ENCODE measurements at places on chromosomes 12 and 14.
A peak's percentile ranks its signal among the peaks of the same experiment; 100 is the strongest.

GRCh38 chr12:104457746-104458693 is 1.3 kb downstream of the CHST11 start:
- no peak for DNase-seq

- DNase-seq = no peak
Observed at GRCh38 chr14:22407033-22407432, 182.0 kb downstream of the DAD1 start.

DNA sequence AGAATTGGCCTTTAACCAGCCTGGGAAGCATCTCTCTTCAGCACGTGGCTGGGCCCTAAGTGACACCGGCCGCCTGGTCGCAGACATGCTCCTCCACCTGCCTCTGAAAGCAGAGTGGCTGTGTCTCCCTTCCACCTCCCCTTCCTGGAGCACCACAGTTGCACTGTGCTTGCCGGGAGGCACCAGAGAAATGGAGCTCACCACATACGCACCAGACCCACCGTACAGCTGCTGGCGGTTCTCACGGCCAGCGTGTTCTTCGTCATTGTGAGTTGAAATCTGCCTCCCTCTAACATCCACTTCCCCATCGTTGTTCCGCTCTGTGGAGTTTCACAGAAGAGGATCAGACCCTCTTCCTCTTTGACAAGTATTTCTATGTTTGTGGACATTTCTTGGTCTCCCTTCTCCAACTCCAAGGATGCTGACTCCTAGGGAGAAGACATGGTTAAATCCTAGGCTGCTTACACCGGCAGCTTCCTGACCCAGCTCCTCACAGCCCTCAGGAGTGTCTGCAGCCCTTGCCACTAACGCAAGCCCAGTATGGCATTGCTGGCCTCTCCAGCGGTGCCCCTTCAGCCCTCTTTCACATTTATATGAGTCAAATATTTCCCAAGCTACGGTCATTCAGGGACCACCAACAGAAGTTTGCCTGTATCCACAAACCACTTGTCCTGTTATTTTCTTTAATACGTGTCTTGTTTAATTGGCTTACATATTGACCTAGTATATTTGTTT is 11.5 kb upstream of the KRT5 start:
- DNase-seq = no peak

DNA sequence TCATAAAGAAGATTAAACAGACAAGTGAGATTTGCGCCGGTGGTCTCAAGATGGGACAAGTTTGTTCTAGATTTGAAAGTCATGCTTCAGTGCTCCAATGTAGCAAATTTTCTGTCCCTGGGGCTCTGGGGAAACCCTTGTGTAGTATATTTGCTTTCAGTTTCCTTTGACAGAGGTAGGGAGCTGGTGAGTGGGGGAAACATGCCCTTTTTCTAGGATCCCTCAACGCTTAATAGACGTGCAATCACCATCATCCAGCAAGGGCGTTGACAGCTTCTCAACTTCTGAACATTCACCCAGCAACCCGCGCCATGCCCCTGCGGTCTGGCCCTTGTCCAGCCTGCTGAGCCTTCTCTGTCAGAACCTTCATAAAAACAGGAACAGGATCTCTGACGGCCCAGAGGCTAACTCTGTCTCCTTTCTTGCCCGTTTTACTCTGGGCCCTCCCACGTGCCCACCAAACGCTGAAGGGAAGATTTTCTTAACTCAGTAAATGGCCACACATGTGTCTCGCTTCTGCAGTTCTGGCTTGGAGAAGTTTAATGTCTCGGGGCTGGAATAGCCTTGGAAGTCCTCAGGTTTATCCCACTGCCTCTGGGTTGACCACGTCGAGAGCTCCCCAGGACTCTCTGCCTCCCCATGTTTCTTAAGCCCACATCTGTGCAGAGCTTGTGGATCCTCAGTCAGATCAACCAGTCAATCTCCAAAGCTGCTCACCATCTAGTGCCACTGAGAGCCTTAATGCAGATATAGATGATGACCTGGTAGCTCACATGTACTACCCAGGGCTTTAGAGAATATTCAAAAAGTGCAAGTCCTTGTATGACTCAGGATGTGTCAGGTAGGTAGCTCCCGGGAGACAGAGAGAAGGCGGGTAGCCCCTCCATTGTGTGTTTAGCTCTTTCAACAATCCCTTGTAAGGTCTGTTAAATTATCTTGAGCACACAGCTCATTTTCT is 58.1 kb upstream of the CCND2 start:
- peak; percentile 16 for DNase-seq

GRCh38 chr14:74794947-74795346 is 31.8 kb downstream of the YLPM1 start:
- DNase-seq = no peak

- DNase-seq = no peak
Observed at GRCh38 chr12:68178774-68179439, 19.4 kb upstream of the IFNG start.

DNA sequence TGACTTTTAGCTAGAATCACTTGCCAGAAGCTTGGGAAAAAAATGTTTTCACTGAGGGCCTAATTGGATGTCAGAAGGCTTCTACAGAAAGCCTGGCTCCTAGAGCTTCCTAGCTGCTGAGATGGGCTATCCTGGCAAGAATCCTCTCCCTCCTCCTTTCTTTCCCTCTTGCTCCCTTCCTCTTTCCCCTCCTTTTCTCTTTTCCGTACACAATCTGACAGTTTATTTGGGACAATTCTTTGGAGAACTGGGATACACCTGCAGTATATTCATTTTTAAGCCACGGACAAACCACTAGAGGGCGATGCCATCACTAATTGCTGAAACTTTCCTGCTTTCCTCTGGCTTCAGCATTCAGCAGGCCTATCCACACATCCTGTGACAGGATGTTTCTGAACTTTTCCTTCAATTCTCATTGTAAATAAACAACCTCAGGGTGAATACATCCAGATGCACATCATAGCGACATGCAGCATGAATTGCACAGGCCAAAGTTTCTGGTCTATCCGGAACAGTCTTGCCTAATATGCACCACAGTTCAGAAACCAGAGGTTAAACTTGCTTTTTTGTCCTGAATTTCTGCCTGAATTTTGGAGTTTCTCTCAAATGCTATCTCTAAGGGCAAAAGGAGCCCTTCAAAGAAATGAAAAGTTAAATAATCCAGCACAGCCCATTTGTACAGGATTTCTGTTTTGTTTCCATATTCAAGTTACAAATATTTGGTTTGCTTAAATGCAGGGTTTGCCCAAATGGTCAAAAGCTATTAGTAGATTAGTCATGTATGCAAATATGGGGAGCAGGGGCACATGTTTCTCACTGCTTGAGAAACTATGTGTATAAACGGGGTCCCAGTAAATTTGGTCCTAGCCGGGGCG is 142.8 kb downstream of the PAWR start:
- no peak for DNase-seq

DNA sequence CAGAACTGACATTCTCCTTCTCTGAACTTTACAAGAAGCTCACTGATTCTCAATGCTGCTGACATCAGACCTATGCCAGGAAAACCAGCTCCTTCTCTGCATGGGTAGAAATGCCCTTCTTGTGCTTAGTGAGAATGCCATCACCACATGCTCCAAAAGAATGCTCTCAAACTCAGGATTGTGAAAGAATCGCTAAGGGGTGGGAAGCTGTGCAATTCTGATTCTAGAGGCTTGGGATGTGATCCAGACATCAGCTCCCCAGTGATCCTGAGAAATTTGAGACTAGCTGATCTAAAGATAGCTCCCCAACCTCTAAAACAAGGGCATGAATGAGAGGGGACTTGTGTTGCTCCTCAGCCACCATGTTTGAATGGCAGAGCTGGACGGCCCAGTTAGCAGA is 113.2 kb downstream of the DPF3 start:
- no peak for DNase-seq

- no peak for DNase-seq
Observed at GRCh38 chr12:109840305-109841074, 7.3 kb upstream of the TRPV4 start.

DNA sequence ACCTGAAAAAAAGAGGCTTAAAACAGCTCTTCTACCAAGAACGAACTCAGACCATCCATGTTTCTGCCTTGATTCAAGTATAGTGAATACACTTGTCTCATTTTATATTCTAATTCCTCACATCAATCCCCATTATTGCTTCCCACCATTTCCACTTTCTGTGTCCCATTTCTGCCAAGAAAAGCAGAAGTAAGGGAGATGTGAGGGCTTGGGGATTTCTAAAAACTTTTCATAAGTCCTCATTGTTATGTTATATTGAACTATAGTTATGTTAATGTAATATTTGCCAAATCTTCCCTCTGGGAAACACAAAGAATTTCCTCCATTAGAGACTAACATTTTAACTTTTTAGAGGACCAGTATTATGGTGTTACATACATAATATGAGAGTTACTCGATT is 48.2 kb upstream of the PSMA6 start:
- DNase-seq = no peak

GRCh38 chr14:54773171-54774006 is 129.2 kb downstream of the GCH1 start:
- peak; percentile 90 for DNase-seq

GRCh38 chr14:69260861-69261564 is 1.1 kb downstream of the GALNT16 start:
- DNase-seq = peak; percentile 22

DNA sequence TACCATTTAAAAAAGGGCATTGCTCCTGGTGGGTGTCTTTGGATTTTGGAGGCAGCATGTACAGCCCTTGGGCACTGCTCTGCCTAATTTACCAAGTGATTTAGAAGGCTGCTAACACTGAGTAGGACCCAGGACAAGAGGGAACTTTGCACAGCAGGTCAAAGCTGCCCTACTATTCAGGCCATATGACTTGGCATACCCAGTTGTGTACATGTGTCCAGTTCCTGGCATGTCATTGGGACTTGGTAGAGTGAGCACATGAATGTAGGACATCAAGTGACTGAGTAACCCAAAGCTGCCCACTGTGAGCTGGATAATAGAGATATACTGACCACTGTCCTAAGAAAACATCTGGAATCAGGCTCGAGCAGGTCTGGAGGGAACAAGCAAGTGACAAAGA is 15.7 kb downstream of the CDKL1 start:
- no peak for DNase-seq

GRCh38 chr12:113772505-113773030 is 193.6 kb downstream of the RBM19 start:
- no peak for DNase-seq

GRCh38 chr14:105484069-105484996 is 2.4 kb upstream of the CRIP1 start:
- no peak for DNase-seq

- DNase-seq = no peak
Observed at GRCh38 chr12:88784166-88784565, 203.9 kb upstream of the KITLG start.

DNA sequence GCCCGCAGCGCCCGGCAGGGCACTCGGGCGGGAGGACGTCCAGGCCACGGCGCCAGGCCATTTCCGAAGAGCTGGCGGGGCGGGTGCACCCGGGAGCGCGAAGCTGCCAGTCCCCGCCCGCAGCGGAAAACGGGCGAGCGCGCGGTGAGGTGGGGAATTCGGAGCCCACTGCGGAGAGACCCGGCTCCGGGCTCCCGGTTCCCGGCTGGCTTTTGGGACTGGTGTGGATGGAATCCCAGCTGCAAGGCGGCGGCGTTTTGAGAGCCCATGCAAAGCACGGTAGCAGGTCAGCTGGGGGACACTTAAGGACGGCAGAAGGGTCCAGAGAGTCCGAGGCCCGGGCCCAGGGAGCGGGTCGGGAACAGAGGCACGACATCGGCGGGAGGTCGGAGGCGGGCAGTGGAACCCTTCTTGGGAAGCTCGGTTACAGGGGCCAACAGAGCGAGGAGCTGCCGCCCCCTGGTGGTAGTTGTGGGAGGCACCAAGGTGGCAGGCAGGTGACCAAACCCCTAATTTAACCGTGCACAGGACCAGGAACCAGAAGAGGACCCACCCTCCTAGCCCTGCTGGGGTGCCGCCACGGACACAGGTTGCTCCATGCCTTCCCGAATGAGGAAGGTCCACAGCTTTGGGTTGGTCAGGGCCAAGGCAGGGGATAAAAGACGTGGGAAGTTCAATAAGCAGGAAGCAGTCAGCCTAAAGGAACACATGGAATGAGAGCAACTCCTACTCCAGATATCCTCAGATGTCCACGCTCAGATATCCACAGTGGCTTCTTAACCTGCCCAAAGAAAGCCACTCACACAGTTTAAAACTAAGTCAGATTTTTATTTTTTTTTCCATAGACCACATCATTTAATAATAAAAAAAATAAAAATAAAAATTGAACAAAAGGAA is 685 bp upstream of the CDH24 start:
- peak; percentile 79 for DNase-seq

DNA sequence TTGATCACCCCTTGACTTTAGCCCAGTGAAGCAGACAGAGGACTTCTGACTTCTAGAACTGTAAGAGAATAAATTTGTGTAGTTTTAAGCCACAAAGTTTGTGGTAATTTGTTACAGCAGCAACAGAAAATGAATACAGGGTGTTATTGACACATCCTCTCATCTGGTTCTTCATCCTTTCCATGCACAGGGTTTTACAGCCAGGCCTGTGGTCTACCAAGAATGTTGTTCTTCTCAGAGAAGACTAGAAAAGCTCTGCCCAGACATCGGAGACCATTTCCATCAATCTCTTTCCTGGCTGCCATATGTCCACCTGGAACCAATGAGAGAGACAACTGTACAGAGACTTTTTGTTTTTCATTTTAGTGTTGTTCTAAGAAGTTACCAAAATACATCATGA is 308.2 kb upstream of the AMIGO2 start:
- DNase-seq = no peak
